ENCODE measurements at places on chromosomes 4 and X. TPM values are rescaled to one million over a fixed set of nuclear protein-coding genes. Genes with fewer than 3 reads are reported as not detected.

SLC25A14 gene
- total RNA-seq: 11.7 TPM

DNA sequence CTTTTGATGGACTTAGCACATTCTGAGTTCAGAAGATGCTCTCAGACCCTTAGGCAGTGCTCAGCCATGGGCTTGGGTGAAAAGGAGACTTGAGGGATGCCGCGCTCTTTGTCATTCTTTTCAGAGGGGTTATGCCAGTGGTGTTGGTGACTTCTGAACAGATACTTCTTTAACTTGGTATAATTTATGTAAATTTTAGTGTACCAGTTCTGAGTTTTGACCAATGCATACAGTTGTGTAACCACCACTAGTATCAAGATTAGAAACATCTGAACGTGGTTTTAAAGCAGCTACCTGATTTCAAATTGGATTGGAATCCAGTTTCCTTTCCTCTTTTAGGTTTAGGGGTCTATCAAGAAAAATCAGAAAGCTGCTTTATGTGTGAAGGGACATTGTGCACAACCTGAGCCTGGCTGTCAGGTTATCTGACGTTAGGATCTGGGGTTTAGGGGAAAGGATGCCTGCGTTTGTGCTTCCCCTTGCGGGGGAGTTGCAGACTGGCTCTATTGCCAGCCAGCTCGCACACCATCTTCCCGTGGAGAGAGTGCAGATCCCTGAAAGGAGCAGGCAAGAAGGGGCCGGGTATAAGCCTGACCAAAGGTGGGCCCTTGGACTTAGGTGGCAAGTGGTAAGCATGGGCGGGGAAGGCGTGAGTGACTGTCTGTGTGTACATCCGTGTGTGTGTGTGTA is 19.0 kb downstream of the SMS start:
- DNase-seq: no peak

GRCh38 chrX:136538811-136539210 is 6.8 kb downstream of the VGLL1 start:
- DNase-seq: no peak

RASSF6 gene
- 0.22 TPM for total RNA-seq

- no peak for DNase-seq
These were observed 24.2 kb downstream of the HAUS3 start for GRCh38 chr4:2217726-2218125.

DNA sequence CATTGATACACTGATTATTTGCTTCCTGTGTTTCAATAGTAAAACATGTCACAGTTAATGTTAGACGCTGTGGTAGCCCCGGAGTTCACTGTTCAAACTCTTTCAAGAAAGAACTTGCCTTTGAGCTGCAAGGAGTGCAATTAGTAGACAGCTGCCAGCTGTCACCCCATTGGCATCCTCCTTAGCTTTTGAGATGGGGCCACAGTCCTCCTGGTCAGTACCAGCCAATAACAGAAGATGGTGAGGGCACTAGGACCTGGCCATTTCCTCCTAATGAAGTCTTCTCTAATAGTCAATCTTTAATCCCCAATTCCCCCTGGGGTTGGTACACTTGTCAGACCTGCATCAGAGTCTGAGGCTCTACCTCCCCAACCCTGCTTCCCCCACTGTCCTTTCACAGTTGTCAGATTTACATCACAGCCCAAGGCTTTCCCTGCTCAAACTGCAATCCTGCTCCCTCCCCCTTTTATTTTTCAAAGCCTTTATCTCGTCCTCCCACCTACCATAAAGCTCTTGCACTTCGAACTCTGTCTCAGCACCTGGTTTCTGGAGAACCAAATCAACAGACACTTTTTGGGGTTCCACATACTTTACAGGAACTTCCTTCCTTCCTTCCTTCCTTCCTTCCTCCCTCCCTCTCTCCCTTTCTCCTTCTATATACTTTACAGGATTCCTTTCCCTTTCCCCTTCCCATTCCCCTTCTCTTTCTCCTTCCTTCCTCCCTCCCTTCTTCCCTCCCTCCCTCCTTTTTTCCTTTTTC is 182.0 kb downstream of the RASL11B start:
- DNase-seq: no peak

DGKK gene
- 1.4 TPM for total RNA-seq

GRCh38 chrX:791479-792034 is 161.0 kb downstream of the SHOX start:
- DNase-seq: peak; percentile 74

Measured in H9 (cell line).